ENCODE measurements at places on chromosomes 7 and 10.

GRCh38 chr7:132742189-132742612 lies 165.9 kb upstream of the PLXNA4 start:
- no peak for ATAC-seq

GRCh38 chr10:131668903-131669302 lies 231.9 kb upstream of the PPP2R2D start:
- no peak for ATAC-seq

DNA sequence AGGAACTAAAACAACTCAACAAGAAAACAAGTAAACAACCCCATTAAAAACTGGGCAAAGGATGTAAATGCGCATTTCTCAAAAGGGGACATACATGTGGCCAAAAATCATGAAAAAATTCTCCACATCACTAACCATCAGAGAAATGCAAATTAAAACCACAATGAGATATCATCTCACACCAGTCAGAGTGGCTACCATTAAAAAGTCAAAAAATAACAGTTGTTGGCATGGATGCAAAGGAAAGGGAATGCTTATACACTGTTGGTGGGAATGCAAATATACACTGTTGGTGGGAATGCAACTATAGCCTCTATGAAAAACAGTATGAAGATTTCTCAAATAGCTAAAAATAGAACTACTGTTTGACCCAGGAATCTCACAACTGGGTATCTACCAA lies 60.0 kb upstream of the LANCL2 start:
- no peak for ATAC-seq

DNA sequence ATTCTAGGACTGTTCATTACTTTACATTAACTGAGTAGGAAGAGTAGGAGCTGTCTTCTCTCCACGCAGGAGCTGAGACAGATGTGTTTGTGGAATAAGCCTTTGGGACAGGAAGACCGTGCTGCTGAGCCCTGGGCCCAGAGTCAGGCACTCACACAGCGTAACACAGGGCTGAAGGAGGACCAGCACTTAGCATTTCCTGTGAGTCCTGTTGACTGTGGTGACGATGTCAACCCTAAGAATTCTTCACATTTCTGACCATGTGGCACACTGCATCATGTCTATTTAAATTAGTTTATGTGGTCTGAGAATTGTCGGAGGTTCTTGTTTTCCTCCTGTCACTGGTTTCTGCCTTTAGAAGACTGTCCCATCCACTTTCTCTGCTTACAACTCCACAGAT lies 117.2 kb downstream of the PIP4K2A start:
- ATAC-seq, result no peak

DNA sequence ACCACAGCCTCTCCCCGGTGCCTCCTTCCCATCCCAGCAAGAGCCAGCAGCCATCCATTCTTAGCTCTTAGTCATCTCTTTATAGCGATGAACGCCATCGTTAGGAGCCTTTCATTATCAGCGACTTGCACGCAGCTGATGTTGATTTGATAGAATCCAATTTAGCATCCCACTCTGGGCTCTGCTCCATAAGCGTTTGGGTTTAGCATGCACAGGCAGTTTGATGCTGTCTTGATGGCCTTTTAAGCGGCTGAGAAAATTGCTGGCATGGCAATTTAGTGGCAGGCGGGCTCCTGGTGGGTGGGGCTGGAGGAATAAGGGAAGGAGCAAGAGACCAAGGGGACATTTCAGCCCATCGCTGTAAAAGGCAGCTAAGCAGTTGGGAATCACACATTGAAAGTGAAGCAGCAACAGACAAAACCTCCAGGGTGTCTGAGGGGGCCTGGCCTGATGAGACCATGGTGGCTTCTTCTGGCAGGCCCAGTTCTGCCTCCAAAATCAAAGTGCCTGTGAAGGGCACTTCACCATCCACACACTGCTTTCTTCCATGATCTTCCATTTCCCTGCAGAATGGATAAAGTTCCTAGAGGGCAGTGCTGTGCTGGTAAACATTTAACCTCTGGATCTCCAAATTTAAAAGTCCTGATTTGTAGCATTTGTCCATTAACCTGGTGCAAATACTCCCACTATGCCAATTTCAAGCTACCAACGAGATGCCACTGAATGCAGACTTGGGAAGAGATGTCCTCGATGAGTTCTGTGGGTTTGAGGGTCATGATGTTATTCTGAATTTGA lies 107.8 kb upstream of the PLXNA4 start:
- ATAC-seq, result no peak

DNA sequence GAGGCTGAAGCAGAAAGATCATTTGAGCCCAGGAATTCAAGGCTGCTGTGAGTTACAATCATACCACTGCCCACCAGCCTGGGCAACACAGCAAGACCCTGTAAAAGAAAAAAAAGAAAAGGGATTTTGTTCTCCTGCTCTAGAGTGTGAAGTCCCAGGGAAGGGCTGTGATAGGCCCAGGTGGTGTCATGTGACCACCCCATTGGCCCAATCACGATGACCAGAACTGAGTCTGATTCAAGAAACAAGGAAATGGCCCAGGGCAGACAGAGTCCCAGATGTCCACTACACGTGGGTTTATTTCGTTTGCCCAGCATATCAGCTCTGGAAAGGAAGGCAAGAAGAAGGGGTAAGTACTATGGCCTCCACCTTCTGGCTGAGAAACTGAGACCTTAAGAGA lies 81.3 kb upstream of the CUX1 start:
- ATAC-seq, result no peak

- ATAC-seq, result no peak
Observed at GRCh38 chr10:3096149-3096548, 28.8 kb downstream of the PFKP start.

DNA sequence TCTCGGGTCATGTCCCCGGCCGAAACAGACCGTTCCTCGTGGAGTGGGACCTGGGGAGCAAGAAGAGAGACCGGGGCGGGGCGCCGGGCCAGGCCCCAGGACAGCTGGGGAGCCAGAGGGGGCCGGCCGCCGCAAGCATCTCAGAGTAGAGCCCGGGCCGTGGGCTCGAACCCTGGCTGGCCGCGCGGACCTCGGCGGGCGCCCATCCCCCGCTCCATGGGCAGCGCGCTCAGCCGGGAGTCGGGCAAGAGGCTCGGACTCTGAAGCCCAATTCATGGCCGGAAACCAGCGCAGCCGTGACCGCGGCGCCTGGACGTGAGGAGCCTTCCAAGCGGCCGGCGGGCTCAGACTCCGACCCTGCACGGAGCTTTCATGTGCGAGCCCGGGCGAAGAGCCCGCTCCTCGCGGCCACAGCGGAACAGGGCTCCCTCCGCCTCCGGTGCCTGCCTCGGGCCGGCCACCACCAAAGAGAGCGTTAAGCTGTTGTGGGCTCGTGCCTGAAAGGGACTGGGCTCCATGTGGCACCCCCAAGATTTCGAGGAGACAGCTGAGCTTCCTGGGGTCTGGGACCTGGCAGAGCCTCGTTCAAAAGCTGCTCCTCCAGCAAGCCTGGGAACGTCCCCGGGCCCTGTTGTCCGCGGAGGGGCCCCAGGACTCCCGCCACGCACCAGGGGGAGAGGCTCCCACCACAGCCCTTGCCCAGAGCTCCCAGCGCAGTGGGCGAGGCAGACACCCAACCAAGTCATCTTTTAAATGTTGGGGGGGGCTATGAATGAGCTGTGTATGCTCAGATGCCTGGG lies 757 bp upstream of the GRID1 start:
- ATAC-seq, result no peak

DNA sequence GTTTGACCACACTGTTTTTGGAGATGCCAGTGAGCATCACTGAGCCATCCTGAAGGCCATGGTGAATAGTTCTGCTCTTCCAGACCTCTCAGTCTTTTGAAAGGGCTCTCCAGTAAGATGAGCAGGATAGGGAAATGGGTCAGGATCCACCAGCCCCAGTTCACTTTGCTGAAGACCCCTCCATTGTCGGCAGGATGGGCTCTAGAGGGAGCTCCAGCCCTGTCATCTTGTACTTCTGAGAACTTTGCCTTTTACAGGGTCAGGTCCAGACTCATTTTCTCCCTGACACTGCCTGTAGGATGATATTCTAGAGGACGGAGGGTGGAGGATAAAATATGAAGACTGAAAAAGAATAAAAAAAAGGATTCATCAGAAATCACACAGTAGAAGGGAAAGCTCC lies 13.1 kb downstream of the LHFPL3 start:
- ATAC-seq, result no peak

DNA sequence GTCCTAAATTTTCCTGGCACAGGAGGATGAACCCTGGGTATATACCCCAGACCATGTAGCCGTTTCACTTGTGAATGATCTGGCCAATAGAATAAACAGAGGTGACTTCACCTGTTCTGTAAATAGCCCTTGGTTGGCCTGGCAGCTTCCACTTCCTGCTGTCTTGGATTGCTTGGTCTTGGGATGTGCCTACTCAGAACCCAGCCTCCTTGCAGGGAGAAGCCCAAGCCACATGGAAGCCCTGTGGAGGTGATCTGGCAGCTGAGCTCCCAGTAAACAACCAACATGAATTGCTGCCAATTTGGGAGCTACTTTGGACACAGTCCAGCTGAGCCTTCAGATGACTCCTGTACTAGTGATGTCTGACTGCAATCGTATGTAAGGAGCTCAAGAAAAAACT lies 4.8 kb upstream of the RAPGEF5 start:
- no peak for ATAC-seq

- peak; percentile 59 for ATAC-seq
Observed at GRCh38 chr7:2510909-2511768, 8.4 kb upstream of the LFNG start.

- ATAC-seq, result peak; percentile 11
Observed at GRCh38 chr10:97640868-97641811, 669 bp downstream of the PI4K2A start.

DNA sequence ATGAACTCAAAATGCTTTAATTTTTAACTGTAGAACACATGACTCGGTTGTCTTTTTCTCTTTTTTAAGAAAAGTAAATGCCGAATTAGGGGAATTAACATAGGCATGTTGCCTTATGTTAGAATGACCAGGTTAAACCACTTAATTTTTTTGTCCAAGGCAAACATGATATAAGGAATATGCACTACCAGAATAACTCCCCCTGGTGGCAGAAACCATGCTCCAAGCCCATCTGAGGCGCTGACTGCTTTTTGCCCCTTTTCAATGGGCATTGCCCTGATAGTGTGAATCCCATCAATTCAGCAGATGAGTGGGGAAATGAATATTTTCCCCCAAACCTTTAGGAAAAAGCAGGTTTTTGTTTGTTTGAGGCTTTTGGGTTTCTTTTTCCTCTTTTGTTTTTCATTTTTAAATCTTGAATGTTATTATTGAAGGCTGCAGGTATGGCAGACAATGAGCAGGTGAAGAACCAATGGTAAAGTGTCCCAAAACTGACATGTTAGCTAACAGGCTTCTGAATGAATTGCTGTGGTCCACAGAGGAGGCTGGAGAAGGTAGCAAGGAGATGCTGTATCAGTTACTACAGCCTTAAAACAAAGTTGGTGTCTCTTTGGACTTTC lies 284.3 kb downstream of the SORCS3 start:
- ATAC-seq, result no peak

DNA sequence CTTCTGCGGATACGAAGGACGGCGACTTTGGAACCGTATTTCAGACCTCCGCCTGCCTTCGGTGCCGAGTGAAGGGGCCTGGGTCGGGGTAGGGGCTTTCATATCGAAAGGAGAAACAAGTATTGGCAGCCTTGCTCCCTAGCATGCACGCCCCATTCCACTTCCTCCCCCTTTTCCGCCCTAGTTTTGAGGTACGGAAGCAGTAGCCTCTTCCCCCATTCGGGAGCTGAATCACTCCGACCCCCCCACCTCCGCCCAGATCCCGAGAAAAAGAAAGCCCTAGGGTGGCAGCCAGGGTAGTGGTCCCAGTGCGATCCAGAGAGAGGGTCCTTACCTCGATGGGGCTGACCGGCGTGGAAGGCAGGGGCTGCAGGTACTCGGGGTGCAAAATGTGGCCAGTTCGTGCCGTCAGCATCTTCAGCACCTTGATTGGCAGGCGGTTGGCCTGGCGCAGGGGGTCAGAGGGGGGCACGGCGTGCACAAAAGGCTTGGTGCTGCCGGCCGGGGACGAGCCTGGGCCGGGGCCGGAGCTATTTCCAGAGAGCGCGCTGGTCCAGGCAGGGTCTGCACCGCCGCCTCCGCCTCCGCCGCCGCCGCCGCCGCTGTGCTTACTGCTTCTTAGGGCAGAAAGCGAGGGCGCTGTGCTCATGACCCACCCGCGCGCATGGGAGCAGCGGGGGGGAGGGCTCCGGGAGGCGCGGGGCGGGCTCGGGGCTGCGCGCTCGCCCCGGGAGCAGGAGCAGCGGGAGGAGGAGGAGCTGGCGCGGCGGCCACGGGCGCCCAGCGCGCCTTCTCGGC lies 594 bp downstream of the ZNF503 start:
- ATAC-seq, result peak; percentile 21

GRCh38 chr7:277228-277627 lies 12.7 kb upstream of the FOXL3 start:
- ATAC-seq, result no peak

DNA sequence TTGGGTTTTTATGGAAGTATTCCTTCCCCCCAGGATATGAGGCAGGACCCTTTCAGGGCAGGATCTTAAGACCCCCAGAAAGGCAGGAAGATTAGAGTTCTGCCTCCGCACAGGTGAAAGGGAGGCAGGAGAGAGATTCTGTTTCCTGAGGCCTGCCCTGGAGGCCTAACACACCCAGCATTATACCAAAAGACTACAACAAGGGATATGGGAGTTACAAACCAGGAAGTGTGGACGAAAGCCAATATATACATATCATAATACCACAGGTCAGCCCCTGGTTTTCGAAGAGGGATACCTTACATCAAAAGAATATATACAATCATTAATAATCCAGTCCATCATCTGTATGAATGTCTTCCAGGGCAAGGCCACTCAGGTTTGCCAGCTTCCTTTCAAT lies 14.2 kb downstream of the MINPP1 start:
- ATAC-seq, result no peak

GRCh38 chr7:92758796-92759431 lies 77.5 kb downstream of the CDK6 start:
- ATAC-seq, result no peak

Measured in activated CD4-positive, CD25-positive, alpha-beta regulatory T cell treated with anti-CD3 and anti-CD28 coated beads, Interleukin-2, amount 50 U/mL, for 24 hours (primary cell).